ENCODE measurements at places on chromosomes 3 and 15.

DNA sequence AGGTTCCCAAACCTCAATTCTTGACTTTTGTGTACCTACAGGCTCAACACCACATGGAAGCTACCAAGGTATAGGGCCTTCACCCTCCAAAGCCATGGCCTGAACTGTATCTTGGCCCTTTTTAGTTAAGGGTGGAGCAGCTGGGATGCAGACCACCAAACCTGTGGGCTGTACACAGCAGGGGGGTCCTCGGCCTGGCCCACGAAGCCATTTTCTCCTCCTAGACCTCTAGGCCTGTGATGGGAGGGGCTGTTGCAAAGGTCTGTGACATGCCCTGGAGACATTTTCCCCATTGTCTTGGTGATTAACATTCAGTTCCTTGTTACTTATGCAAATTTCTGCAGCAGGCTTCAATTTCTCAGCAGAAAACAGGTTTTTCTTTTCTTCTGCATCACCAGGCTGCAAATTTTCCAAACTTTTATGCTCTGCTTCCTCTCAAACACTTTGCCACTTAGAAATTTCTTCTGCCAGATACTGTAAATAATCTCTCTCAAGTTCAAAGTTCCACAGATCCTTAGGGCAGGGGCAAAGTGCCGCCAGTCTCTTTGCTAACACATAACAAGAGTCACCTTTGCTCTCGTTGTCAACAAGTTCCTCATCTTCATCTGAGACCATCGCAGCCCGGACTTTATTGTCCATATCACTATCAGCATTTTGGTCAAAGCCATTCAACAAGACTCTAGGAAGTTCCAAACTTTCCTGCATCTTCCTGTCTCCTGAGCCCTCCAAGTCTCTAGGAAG, 90.9 kb upstream of the PLXND1 start:
- no peak for DNase-seq

DNA sequence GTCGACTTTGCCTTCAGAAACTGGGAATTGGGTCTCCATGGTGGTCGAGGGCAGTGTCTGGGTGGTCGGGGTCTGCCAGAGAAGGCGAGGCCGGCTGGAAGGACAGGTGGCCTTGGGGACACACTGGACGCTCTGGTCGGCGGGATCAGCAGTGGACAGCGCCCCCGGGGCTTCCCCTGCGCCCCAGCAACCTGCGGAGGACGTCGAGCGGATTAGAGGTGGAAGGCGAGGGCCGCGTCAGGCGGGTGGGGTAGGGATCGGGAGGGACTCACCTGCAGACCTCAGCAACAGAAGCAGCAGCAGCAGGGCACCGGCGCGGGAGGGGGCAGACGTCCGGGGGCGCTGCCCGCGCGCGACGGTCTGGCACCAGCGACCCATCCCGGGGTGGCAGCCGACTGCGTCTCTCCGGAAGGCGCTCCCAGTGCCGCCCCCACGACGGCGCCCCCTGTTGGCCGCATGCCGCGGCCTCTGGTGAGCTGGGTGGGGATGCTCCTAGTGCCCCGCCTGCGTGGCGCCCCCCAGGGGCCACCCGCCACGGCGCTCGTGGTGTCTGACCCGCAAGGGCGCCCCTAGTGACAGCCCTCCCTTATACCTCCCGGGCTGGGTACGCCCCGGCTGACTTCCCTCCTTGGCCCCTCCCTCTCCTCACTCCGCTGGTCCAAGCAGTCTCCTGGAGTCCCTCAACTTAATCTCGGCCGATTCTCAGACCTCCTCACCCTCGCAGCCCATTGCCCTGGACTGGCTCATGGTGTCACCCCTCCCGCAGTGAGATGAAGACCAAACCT, at the start of gene PRSS50:
Gene PRSS50 (minus strand): TSS at position 423 of the 785 bp plus-strand sequence. CDS start 45 bp downstream, at position 378.
- no peak for DNase-seq

GRCh38 chr3:147655236-147655635, 246.1 kb downstream of the ZIC1 start:
- no peak for DNase-seq

DNA sequence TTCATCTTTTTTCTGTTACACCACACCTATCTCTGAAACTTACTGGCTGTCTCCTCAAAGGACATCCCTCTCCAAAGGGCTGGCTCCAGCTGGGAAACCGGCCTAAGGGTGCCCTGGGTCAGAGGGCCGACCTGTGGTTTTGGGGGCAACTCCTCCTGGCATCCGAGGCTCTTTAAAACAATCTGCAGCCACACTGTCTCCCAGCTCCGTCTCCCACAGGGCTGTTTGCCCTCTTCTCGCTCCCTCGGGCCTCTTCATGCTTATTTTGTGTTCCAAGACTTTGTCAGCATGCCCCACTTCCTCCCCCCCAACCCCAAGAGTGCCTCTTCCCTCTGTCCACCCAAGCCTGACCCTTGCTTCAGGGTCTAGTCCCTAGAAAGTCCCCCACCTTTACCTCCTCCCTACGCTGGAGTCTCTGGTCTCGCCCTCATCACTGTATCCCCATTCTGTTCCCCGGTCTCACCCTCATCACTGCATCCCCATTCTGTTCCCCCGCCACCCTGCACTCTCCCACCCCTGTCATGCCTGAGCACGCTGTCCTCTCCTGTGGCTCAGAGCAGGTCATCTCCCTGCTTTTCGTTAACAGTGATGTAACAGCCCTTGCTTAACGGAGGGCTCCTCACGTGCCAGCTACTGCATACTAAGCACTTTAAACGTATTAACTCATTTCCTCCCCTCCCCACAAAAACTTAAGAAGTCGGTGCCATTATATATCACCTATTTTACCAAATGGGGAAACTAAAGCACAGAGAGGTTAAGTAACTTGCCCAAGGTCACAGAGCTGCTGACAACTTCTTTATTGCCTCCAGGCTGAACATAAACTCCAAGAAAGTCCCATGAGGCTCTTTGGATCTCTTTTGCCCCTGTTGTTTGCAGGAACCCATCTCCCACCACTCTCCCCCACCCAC, 1.1 kb upstream of the CSK start:
- peak; percentile 98 for DNase-seq

DNA sequence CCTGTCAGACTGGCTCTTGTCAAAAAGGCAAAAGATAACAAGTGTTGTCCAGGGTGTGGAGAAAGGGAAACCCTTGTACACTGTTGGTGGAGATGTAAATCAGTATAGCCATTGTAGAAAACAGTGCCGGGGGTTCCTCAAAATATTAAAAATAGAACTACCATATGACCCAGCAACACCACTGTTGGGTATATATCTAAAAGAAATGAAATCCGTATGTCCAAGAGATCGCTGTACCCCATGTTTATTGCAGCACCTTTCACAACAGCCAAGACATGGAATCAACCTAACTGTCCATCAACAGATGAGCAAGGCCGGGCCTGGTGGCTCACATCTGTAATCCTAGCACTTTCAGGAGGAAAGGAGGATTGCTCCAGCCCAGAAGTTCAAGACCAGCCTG, 6.2 kb downstream of the CYFIP1 start:
- DNase-seq: no peak

DNA sequence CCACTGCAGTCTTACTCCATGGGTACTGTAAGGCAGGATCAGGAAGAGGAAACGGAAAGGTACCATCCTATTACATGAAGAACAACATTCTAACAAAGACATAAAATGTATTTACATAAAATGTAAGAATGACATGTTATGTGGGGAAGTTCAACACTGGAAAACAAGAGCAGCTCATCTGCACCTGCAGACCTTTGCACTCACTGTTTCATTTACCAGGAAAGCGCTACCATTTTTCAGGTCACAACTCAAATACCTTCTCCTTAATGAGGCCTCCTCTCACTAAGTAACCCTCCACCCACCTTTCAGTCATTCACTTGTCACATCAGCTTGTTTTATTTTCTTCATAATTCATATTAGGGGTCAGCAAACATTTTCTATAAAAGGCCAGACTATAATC, 2.6 kb downstream of the TMCC1 start:
- no peak for DNase-seq

GRCh38 chr3:17195192-17195611, 310.4 kb downstream of the PLCL2 start:
- DNase-seq: no peak

DNA sequence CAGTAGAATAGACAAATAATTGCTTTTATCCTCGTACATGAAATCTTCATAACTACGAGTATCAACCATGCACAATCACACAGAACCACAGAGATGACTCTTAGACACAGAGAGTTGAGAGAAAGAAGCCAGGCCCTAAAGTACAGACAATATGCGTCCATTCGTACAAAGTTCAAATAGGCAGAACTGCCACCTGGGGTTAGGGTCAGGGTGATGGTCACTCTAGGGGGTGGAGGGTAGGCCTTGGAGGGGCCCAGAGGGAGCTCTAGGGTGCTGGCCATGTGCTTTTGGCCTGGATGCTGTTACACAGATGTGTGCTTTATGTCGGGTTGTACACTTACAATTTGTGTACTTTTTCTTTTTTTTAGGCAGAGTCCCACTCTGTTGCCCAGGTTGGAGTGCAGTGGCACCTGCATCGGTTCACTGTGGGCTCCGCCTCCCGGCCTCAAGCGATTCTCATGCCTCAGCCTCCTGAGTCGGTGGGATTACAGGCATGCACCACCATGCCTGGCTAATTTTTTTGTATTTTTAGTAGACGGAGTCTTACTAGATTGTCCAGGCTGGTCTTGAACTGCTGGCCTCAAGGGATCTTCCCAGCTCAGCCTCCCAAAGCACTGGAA, 65.9 kb upstream of the KLF13 start:
- DNase-seq: no peak

GRCh38 chr15:88470625-88471372, 3.3 kb downstream of the MRPS11 start:
- DNase-seq: no peak

- no peak for DNase-seq
These were observed 24.2 kb downstream of the MASP1 start for GRCh38 chr3:187267306-187267705.

DNA sequence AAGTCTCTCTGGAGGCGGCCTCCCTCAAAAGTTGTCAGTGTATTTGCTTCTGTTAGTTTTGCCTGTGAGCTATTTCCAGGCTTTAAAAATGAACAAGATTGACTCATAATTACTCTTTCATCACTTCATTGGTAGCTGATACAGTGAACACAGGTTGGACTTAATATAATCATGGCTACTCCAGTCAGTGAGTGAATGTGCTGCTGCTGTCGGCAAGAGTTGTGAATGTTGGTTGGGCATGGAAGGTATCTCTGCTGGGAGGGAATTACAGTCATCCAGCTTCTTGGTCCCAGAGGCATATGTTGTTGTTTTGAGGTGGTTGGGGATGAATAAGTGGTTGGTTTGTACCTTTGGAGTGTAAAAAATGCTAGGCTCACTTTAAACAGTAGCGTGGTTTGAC, 11.5 kb downstream of the TCF12 start:
- no peak for DNase-seq

DNA sequence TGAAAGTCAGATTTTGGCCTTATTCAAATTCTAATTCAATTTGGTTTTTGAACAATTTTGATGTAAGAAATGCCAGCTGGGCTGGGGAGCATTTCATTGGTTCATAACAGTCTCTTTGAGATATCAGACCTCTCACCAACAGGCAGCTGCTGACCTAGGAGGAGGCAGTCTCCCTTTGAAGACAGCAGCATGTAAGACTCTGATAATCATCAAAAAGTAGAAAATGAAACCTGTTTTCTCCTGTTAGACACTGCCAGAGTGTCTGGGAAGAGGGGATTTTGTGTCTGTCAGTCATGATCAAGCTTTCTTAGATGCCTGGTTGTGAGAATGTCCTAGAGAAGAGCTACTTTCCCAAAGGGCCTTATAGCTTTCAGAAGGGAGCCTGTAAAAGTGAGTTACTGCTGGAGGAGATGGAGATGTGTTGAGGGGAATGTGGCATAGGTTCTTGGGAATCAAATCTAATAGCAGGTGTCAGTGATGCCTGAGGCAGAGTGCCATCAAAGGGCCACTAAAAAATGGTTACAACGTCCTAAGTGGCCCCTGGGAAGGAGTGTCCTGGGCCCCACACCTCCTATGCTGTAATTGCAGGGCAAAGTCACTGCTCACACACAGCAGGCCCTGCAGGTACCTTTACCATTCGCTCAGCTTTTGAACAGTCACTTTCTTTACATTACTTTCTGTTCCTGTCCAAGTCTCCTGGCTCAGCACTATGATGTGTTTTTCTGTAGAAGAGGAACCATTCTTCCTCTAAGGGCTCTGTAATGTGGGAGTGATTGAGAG, 43.1 kb downstream of the FSTL1 start:
- no peak for DNase-seq

DNA sequence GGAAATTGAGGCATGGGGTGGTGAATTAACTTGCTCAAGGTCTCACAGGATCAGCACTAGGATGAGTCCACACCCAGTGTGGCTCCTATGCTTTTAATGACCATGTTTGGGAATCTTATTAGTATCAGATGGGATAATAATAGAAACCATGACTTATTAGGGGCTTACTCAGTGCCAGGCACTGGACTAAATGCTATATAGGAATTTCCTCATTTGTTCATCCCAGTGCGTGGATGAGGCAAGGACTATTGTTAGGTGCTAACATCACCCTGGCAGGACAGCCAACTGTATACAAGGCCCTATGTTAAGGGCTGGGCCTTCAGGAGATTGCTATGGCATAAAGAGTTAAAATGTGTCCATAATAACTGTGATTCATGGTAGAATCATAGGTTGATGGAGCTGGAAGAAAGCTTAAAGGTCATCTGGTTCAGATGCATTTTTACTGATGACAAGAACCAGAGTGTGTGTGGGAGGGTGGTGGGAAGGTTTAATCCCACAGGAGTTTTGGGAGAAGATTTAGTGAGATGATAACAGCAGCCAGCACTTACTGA, 4.7 kb upstream of the FEM1B start:
- DNase-seq: no peak

- no peak for DNase-seq
These were observed 16.0 kb downstream of the WDR73 start for GRCh38 chr15:84638103-84638502.

DNA sequence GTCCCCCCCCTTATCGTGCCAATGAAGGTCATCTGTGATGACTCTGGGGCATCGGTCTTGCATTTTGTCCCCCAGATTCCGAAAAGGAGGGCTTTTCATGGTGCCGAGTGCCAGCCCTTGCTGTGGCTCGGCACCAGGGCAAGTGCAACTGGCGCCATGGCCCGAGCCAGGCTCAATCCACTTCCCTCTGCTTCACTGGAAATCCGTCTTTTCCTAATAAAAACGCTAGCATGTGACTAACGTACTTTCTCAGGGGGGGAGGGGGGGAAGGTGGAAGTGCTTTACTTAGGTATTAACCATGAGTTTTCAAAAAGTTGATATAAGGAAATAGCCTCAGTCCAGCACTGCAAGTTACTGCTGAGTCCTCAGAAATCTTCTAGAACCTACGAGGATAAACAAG, 20.5 kb downstream of the TRPM1 start:
- no peak for DNase-seq

- no peak for DNase-seq
These were observed 221.3 kb downstream of the OPA1 start for GRCh38 chr3:193814166-193814892.

- DNase-seq: no peak
These were observed 150.5 kb downstream of the CFAP20DC start for GRCh38 chr3:58899159-58899952.

GRCh38 chr3:42823351-42823750, 14.1 kb downstream of the ACKR2 start:
- DNase-seq: no peak

Data from CD14-positive monocyte (primary cell).